Stimulated activated CD8-positive, alpha-beta memory T cell treated with anti-CD3 and anti-CD28 coated beads, Interleukin-15, amount 100 ng/mL, for 1 hour (primary cell): ENCODE measurements at places on chromosomes 7 and 10.

DNA sequence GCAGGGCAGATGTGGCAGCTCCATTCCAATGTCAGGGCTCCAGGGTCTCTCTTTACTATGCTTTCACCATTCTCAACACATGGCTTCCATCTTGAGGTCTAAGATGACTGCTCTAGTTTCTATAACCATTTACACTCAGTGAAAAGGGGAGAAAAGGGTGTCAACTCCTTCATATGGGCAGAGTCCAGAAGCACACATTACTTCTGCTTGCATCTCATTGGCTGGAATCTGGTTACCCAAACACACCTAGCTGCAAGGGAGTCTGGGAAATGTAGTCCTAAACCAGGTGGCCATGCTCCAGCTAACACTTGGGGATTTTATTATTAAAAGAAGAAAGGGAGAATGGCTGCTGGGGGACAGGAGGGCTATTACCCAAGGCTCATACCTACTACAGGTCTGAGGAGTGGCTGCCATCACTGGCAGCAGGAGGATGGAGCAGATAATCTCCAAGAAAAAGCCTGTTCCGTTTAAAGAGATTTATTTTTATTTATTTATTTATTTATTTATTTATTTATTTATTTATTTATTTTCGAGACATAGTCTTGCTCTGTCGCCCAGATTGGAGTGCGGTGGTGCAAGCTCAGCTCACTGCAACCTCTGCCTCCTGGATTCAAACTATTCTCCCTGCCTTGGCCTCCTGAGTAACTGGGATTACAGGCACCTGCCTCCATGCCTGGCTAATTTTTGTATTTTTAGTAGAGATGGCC, 29.1 kb upstream of the LBX1 start:
- no peak for DNase-seq

GRCh38 chr7:116984917-116985316, 31.6 kb downstream of the ST7 start:
- DNase-seq: no peak

GRCh38 chr7:126228356-126229061, 1024.2 kb downstream of the GRM8 start:
- no peak for DNase-seq

- DNase-seq: no peak
These were observed 10.7 kb downstream of the AMZ1 start for GRCh38 chr7:2698581-2699288.

GRCh38 chr10:88408096-88408495, 175.0 kb downstream of the RNLS start:
- no peak for DNase-seq

- no peak for DNase-seq
These were observed 964.4 kb downstream of the PCDH15 start for GRCh38 chr10:53836638-53837037.

DNA sequence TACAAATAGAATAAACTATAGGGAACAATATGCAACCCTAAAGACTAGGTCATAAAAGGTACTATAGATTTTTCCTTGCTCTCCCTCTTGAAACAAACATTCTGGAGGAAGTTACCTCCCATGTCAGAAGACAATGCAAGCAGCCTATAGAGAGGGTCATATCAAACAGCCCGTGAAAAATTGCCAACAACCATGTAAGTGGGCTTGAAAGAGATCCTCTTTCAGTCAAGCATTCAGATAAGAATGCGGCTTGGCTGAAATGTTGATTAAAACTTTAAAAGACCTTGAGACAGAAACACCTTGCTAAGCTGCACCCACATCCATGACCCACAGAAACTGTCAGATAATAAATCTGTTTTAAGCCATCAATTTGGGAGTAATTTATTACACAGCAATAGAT, 526.6 kb upstream of the GHITM start:
- DNase-seq: no peak

DNA sequence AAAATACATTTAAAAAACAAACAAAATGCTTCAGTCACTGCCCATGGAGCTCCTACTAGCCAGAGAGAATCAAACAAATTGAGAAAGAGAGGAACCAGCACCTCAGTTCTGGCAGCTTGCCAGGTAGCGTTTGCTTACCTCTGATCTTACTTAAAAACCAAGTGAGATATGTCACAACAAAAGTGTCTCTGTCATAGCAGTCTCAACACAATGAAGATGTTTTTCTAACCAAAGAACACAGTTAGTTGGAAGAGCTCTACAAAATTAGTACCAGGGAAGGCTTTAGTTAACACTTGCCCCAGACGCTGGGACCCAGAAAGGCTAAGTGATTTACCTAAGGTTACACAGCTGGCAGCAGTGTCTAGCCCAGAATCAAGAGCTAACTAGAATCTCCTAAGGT, 3.4 kb downstream of the DOCK4 start:
- DNase-seq: no peak

DNA sequence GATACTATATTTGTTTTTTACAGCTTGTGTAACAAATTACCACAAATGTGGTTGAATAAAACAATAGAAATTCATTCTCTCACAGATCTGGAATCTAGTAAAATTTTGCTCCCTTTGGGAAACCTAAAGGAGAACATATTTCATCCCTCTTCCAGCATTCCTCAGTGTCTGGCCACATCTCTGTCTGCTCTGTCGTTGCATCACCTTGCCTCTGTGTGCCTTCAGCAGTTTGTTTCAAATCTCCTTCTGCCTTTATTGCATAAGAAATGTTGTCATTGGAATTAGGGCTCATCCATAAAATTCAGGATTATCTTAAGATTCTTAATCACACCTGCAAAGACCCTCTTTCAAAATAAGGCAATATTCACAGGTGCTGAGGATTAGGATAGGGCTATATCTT, 14.5 kb downstream of the OR2A14 start:
- no peak for DNase-seq

GRCh38 chr7:144027070-144027469, 21.7 kb upstream of the OR2A5 start:
- DNase-seq: no peak

- no peak for DNase-seq
These were observed 127.7 kb downstream of the NRBF2 start for GRCh38 chr10:63260860-63261251.

GRCh38 chr7:99525713-99526440, 21.4 kb downstream of the ZKSCAN5 start:
- DNase-seq: no peak

DNA sequence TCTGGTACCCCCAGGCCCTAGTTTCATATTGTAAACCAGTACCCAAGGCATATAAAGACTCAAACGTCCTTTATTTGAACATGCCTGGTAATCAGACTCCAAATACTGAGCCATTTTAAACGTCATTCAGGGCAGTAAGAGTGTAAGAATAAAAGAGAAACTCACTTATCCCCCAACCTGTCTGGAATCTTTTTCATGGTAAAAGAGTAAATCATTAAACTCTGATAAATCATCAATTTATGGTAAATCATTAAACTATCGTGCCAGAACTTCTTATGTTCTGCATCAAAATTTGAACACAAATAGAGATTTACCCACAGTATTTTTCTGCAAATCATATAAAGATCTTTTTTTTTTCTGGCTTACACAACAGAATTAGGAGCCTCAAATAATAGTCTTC, 734.3 kb upstream of the POT1 start:
- DNase-seq: no peak

DNA sequence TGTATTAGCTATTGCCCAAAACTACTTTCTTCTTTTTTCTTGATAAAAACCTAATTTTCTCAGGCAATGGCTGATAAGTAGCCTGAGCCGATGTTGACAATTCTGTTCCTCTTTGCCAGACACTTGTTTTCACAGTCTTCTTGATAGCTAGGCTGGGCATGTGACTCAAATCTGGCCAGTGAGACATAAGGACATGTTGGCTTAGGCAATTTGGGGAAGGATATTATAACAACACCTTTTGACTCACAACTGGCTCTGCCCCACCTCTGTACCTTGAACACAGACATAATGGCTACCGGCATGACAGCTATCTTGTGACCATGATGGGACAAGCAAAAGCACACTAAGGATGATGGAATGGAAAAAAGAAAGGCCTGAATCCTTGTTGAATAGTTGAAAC, 72.9 kb upstream of the GPR22 start:
- DNase-seq: no peak

DNA sequence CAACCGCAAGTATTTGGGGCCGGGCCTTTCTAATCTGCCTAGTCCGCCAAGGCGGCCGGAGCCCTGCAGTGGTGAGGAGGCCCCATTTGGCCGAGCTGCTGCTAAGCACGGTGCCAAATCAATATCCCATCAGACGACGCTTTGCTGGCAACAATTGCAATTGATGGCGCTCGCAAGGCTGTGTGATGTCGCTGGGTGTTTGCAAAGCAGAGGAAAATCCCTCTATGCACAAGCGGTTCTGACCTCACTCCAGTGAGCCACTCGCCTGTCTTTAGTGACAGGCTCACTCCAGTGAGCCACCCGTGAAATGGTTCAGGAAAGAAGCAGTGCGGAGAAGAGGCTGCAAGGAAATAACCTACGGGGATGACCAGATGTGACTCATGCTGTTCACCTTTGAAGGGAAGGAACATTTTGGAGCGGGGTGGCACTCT, 18.3 kb upstream of the PDE1C start:
- DNase-seq: no peak

GRCh38 chr7:13454916-13455592, 534.4 kb downstream of the ETV1 start:
- DNase-seq: no peak

DNA sequence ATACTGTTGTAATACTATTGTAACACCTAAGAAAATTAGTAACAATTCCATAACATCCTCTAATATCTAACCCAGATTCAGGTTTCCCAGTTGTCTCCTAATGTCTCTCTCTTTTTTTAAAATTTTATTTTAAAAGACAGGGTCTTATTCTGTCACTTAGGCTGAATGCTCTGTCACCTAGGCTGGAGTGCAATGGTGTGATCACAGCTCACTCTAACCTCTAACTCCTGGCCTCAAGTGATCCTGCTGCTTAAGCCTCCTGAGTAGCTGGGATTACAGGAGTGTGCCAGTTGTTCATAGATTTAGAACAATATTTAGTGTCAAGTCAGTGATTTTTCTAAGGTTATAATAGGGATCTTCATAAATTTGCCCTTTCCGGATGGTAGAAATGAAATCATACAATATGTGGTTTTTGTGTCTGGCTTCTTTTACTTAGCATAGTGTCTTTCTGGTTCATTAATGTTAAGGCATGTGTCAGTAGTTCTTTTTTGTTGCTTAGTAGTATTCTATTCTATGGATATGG, 14.7 kb downstream of the RALA start:
- no peak for DNase-seq

- DNase-seq: no peak
These were observed at the start of gene PDGFA for GRCh38 chr7:519484-520390. TSS of gene PDGFA (minus strand) at chr7:519846. CDS start at chr7:519001, 845 bp downstream.

DNA sequence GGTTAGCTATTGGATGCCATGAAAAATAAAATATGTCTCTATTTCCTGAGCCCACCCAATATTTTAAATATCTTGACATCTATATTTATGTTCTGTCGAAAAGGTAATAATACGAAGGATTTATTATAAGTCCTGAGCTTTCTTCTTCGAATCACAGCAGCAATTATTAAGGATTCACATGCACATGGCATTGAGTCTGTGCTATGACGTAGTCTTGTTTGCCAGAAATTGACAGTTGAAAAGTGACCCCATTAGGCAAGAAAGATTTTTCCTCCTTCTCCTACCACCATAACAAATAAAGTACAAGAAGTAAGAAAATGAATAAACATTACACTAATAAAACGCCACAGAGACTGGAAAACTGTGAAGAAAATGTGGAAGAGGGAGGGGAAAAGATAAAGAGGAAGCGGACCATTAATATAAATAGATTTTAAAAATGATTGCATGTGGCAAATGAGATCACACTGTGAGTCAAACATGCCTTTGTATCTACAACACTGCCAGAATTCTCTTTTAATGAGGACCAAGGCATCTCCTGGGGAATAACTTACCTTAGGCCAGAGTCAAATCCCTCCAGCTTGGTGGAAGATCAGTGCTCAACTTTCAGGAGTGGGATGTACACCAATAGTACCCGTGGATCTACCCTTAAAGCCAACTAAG, 21.6 kb downstream of the FZD1 start:
- no peak for DNase-seq

DNA sequence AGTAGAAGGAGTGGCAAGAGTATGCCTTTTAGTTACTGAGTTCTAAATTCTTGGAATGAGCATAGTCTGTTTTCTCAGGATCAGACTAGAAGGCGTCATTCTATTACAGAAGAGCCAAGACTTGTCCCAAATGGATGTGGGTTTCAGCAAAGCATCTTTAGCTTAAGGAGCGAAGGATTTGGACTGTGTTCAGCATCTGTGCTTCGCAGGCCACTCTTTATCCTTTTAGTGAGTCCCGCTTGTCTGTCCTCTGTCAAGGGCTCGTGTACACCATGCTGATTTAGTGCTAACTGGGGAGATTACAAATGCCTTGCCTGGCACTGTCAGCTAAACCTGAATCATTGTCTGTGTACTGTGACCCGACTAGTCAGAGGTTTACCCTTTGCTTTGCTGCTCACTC, 465.7 kb downstream of the AUTS2 start:
- DNase-seq: no peak

DNA sequence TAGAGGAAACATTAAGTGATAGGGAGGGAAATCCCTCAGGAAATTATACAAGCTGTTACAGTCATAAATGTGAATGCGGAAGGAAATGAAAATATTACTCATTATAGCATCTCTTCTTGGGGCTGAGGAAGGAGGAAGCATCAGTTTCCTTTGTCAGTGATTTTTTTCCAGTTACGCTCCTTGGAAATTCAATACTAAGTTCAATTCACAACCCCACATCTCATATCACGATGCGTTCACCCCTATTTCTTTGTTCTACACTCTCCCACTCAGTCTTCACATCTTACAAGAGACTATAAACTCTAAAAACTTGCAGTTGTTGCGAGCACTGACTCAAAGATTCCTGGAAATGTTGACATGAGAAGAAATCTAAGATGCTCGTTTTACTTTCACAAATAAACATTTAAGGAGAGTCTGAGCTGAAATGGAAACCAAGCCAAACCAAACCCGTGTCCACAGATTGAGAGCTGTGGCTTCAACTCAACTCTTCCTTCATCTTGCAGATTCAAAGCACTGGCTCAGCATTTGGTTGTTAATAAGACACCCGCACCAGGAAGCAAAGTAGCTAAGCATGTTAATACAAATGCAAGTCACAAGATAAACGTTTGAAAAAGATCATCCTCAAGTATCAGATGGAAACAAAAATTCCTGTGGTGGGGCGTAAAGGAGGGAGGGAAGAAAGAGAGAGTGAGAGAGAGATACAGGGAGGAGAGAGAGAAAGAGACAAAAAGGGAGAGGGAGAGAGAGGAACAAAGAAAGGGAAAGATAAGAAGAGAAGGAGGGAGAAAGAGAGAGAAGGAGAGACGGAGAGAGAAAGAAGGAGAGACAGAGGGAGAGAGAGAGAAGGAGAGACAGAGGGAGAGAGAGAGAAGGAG, 150.0 kb upstream of the RSU1 start:
- no peak for DNase-seq
